ENCODE measurements at places on chromosomes 12 and 14. TPM values are rescaled to one million over a fixed set of nuclear protein-coding genes. Genes with fewer than 3 reads are reported as not detected.

CLEC4A gene
- 5.5 TPM for polyA plus RNA-seq

RNF31 gene
- polyA plus RNA-seq: 13.6 TPM

SLC25A47 gene
- polyA plus RNA-seq: not detected

INHBE gene
- 0.09 TPM for polyA plus RNA-seq

GDF3 gene
- not detected for polyA plus RNA-seq

BICDL1 gene
- 6.0 TPM for polyA plus RNA-seq

TAS2R46 gene
- polyA plus RNA-seq: 0.07 TPM

SPATS2 gene
- polyA plus RNA-seq: 13.8 TPM

RHOJ gene
- polyA plus RNA-seq: 1.6 TPM

ANKRD33 gene
- polyA plus RNA-seq: not detected

PROX2 gene
- 0.01 TPM for polyA plus RNA-seq

GRIP1 gene
- polyA plus RNA-seq: 0.46 TPM

CD163 gene
- 21.0 TPM for polyA plus RNA-seq

IFT81 gene
- polyA plus RNA-seq: 4.1 TPM

KITLG gene
- polyA plus RNA-seq: 13.7 TPM

LGR5 gene
- not detected for polyA plus RNA-seq

TMPRSS12 gene
- polyA plus RNA-seq: not detected

FRS2 gene
- polyA plus RNA-seq: 7.6 TPM

CCDC196 gene
- polyA plus RNA-seq: 1.2 TPM

GLIPR1L1 gene
- not detected for polyA plus RNA-seq

SLC24A4 gene
- 0.44 TPM for polyA plus RNA-seq

CPM gene
- polyA plus RNA-seq: 15.6 TPM

AQP5 gene
- polyA plus RNA-seq: not detected

RIMBP2 gene
- polyA plus RNA-seq: under 0.01 TPM

TAS2R8 gene
- not detected for polyA plus RNA-seq

RNF212B gene
- polyA plus RNA-seq: not detected

SVOP gene
- 0.23 TPM for polyA plus RNA-seq

GYS2 gene
- polyA plus RNA-seq: not detected

RD3L gene
- polyA plus RNA-seq: not detected

ORMDL2 gene
- polyA plus RNA-seq: 64.6 TPM

CATSPERB gene
- 1.6 TPM for polyA plus RNA-seq

MUCL1 gene
- not detected for polyA plus RNA-seq

ANKS1B gene
- 1.2 TPM for polyA plus RNA-seq

WASHC3 gene
- 52.0 TPM for polyA plus RNA-seq

KRT7 gene
- polyA plus RNA-seq: 1.2 TPM

CEBPE gene
- not detected for polyA plus RNA-seq

MAP4K5 gene
- 12.6 TPM for polyA plus RNA-seq

KLRC3 gene
- polyA plus RNA-seq: not detected

TAS2R14 gene
- polyA plus RNA-seq: 1.1 TPM

TAS2R19 gene
- polyA plus RNA-seq: 0.41 TPM

EPS8 gene
- 47.7 TPM for polyA plus RNA-seq

TAMALIN gene
- polyA plus RNA-seq: 4.9 TPM

MYF5 gene
- polyA plus RNA-seq: not detected

KLRF2 gene
- polyA plus RNA-seq: not detected

CFAP54 gene
- polyA plus RNA-seq: not detected

DHRS2 gene
- not detected for polyA plus RNA-seq

BATF gene
- 17.1 TPM for polyA plus RNA-seq

CIT gene
- polyA plus RNA-seq: 8.5 TPM

GPRC5D gene
- 0.16 TPM for polyA plus RNA-seq

SAV1 gene
- 10.9 TPM for polyA plus RNA-seq

AMN gene
- 43.0 TPM for polyA plus RNA-seq

KRT4 gene
- polyA plus RNA-seq: not detected

SMCO3 gene
- polyA plus RNA-seq: 0.09 TPM

NFATC4 gene
- polyA plus RNA-seq: 15.6 TPM

LBHD2 gene
- polyA plus RNA-seq: 0.17 TPM
